ENCODE measurements at places on chromosomes 1 and 21. TPM values are rescaled to one million over a fixed set of nuclear protein-coding genes. Genes with fewer than 3 reads are reported as not detected.

UTS2 gene
- not detected for total RNA-seq

PCAT6 gene
- total RNA-seq, result not detected

NUF2 gene
- total RNA-seq, result not detected

CCDC27 gene
- total RNA-seq, result not detected

CSF3R gene
- total RNA-seq, result 9.1 TPM

TMEM240 gene
- total RNA-seq, result 35.2 TPM

LYPD8 gene
- total RNA-seq, result not detected

FMO1 gene
- 0.82 TPM for total RNA-seq

ABCA4 gene
- total RNA-seq, result 0.83 TPM

ZMYND12 gene
- total RNA-seq, result 0.99 TPM

MX1 gene
- total RNA-seq, result 30.7 TPM

OR2L13 gene
- total RNA-seq, result not detected

MR1 gene
- total RNA-seq, result 10.5 TPM

HDAC1 gene
- total RNA-seq, result 68.0 TPM
